ENCODE measurements at places on chromosomes 7 and 10.

GRCh38 chr7:98870121-98870651, 372 bp upstream of the TMEM130 start:
- no peak for DNase-seq

DNA sequence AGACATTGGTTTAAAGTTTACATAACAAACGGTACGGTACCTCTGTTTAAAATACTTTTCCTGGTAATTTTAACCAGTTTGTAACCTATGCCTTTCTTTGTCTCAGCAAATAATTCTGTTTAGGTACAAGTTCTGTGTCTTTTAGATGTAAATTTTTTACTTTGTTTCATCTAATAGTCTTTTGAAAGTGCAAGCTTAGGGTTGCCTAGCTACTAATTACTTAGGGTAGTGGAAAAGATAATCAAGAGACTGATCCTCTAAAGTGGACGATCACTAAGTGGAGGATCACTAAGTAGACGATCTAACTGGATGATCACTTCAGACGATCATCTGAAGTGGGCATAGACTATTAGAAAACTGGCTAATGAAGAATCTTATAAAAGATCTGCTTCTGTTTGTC, 16.1 kb upstream of the FKBP9 start:
- DNase-seq: no peak

DNA sequence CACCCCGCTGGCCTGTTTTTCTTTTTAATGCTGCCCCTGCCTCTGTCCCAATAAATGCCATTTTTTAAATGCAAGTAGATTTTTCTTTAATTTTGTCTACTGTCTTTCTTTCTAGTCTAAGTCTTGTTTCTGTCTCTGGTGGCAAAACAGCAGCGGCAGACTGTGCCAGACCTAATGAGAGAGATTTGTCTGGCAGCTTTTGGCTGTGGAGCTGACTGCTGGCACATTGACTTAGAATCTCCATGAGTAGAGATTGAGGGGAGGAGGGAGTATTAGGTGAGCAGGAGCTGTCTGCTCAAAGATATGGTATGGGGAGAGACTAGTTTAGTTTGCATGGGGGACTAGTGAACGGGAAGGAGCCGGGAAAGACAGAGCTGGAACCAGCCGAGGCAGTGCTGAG, 13.0 kb downstream of the VWA2 start:
- DNase-seq: no peak

- DNase-seq: no peak
These were observed 84.3 kb downstream of the GLRX3 start for GRCh38 chr10:130220251-130221185.

- no peak for DNase-seq
These were observed 14.0 kb downstream of the CYP3A7 start for GRCh38 chr7:99720800-99721595.

Data from left renal cortex interstitium (tissue), 4 donors.